CD4-positive, alpha-beta T cell treated with Interleukin-6 for 4 hours (primary cell): ENCODE measurements at places on chromosomes 7 and 10.
A peak's percentile ranks its signal among the peaks of the same experiment; 100 is the strongest.

DNA sequence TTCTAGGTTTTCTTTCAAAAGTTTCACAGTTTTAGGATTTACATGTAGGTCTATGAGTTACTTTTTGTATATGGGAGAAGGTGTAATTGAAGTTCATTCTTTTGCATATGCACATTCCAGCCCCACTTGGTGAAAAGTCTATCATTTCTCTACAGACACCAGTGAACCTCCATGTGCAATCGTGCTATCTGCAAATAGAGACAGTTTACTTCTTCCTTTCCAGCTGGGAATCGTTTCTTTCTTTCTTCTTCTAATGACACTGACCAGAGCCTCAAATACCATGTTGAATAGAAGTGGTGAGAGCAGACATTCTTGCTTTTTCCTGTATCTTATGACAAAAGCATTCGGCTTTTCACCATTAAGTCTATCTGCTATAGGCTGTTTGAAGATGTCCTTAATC lies 122.7 kb downstream of the ARHGAP22 start:
- DNase-seq, result no peak

DNA sequence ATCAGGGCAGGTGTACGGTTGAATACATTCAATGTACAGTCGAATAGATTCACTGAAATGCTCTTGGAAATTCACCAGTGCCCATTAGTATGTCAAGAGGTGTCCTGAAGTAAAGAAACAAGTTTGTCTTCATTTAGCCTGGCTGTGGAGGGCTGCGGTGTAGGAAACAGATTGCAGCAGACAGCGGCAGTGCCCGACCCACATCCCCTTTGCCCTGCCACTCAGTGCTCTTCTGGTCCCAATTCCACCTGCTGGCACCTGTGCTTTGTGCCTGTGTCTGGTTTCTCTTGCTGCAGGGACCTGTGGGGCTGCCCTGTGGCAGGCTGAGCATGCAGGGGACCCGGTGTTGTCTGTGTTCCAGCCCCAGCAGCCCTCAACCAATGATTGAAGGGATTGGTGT lies 183.7 kb downstream of the RPS24 start:
- DNase-seq, result no peak

- no peak for DNase-seq
These were observed 61.9 kb downstream of the CACUL1 start for GRCh38 chr10:118692872-118693271.

DNA sequence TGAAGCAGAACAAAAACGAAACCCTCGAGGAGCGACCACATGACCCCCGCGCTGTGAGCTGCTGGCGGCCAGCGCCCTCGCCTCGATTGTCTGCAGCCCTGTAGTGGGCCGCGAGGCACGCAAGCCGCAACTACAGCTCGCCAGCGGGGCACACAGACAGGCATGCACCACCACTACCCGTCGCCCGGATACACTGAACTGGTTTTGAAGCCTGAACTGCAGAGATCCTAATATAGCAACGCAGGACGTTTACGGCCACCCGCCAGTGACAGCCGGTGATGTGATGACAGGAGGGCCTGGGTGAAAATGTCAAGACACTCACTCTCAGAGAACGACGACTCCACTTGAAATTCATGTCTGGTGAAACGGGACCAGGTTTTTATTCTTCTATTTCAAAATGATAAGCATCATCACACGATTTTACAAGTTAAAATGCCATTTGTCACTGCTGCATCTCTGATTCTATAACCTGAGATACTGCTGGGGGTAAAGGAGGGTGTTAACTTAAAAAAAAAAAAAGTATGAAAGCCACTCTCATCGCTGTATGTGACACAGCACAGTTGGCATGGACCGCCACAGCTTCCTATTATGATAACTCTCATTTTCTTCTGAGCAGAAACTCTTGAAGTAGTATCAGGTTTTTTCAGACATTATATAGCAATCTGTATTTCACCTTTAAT lies 120.3 kb upstream of the DIP2C start:
- DNase-seq, result no peak

GRCh38 chr10:60353519-60354258 lies 36.0 kb downstream of the ANK3 start:
- DNase-seq, result no peak

GRCh38 chr7:121202125-121202524 lies 126.7 kb upstream of the WNT16 start:
- DNase-seq, result no peak

GRCh38 chr10:35640474-35640873 lies 1.6 kb downstream of the FZD8 start:
- DNase-seq, result peak; percentile 39

- DNase-seq, result peak; percentile 22
These were observed 735 bp downstream of the ZNF394 start for GRCh38 chr7:99499371-99499720.

- DNase-seq, result no peak
These were observed 111.7 kb upstream of the CDK13 start for GRCh38 chr7:39838326-39838725.

DNA sequence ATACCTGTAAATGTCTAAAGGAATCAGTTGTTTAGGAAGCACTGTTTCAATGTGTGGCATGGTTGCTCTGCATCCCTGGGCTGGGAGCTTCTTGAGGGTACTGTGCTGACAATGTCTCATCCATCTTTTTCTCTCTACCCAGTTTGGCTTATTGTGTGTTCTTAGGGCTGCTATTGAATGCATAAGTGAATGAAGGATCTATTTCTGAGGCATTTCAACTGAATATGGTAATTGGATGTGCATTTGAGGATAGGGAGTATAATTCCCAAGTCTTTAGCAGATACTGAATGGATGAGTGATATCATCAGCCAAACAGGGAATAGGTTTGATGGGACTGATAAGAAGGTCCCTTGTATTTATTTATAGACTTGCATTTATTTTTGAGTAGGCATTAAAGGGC lies 64.1 kb downstream of the ANLN start:
- no peak for DNase-seq

DNA sequence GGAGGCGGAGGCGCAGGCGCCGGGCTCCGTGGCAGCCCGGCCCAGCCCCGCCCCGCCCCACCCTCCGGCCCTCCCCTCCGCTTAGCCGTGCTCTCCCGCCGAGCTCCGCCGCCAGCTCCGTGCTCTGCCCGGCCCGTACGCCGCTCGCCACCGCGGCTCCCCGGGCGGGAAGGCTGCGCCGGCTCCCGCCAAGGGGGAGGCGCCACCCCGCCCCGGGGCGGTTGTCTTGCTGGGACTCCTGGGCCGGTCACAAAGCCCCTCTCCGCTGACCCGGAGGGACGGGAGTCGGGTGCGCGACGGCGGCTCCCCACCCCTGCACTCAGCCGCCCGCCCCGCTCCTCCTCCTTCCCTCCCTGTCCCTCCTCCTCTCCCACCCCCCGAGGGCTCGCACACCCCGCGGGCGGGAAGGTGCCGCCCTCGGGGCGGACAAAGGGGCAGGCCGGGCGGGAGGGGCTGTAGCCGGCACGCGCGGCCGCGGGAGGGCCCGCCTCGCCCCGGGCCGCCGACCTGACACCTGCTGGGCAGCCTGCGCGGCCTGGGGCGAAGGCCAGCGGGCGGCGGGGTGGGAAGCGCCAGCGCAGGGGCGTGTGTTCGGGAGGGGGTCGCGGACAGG lies 11.5 kb upstream of the SP8 start:
- no peak for DNase-seq

DNA sequence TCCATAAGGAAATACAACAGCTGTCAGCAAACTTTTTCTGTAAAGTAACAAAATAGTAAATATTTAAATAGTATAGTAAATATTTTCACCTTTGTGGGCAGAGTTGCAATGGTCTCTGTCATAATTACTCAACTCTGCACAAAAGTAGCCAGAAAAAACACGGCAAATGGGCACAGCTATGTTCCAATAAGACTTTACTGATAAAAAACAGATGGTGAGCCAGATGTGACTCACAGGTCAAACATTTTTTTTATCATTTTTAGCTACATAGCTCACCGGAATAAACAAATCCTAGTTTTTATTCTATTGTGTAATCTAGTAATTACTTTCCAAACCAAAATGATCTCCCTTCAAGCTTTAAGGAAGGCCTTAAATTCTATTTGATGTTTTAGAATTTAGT lies 55.3 kb downstream of the NCAPG2 start:
- DNase-seq, result no peak

DNA sequence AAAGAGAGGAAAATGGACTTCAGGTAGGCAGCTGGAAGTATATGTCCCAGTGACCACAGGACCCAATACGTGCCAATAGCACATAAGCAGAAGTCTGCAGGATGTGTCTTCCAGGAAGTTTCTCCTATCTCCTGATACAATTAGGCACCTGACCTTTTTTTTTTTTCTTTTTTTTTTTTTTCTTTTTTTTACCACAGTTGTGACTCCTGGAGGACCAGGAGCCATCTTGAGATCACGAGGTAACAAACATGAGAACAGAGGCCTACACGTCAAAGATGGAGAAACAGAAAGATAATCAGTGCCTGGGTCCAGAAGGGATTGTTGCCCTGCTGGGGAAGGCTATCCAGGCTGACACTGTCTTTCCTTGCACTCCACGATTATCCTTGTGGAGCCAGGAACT lies 312.4 kb upstream of the NEBL start:
- DNase-seq, result no peak

GRCh38 chr7:22470981-22471380 lies 29.0 kb downstream of the STEAP1B start:
- DNase-seq, result no peak
